Karpas-422 (cell line): ENCODE measurements at places on chromosomes 2 and 18.

DNA sequence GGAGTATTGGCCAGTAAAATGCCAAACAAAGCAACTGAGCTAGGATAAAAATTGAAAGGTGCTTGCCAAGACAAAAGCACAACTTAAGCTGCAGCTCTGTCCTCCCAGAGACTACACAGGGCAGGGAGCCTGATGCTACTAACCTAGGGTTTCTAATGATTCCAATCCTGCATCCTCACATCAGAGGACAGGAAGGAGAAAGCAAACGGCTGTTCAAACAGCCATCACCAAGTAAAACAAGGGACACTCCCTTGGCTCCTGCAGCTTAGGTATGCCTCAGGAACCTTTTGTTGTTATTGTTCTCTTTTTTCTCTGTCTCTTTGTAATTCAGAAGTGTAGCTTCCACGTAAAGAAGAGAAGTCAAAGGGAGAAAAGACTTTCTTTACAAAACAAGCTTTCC lies 99.5 kb downstream of the TCF4 start:
- H3K27ac ChIP-seq, result peak overlapping the region; percentile 85
- no peaks in the 10 kb centered on the region for H3K27me3 ChIP-seq
- H3K36me3 ChIP-seq, result no peaks in the 10 kb centered on the region
- H3K4me1 ChIP-seq, result peaks cover 90% of the 10 kb centered on the region

- H3K27me3 ChIP-seq, result no peaks in the 10 kb centered on the region
- DNase-seq, result no peak
- no peaks in the 10 kb centered on the region for H3K36me3 ChIP-seq
- H3K4me1 ChIP-seq, result peaks cover 9% of the 10 kb centered on the region
- no peak overlapping the region for H3K4me3 ChIP-seq
Measured at GRCh38 chr2:28648671-28649395, 102.8 kb upstream of the PPP1CB start.

DNA sequence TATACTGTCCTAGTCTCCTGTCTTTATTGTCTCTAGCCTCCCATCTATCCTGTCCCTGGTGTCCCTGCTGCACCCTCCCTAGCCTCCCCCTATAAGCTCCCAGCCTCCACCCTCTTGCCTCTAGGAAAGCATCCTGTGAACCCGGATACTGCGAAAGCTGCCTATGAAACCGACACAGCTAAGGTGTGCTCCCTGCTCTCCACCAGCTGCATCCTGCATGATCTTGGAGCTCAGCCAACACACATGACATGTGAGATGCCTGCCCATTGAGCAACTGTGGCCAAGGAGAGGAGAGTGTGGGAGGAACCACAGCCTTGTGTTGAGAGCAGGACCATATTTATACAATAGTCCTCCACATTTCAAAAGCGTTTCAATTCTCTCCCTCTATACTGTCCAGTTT lies 187.1 kb downstream of the ZBTB7C start:
- H3K27me3 ChIP-seq, result no peaks in the 10 kb centered on the region
- H3K4me1 ChIP-seq, result peaks cover 14% of the 10 kb centered on the region
- peak; percentile 53 for DNase-seq
- H3K27ac ChIP-seq, result no peak overlapping the region
- H3K4me3 ChIP-seq, result no peak overlapping the region

- DNase-seq, result no peak
- no peak overlapping the region for H3K4me3 ChIP-seq
- no peaks in the 10 kb centered on the region for H3K36me3 ChIP-seq
- H3K4me1 ChIP-seq, result peaks cover 9% of the 10 kb centered on the region
Measured at GRCh38 chr18:49055754-49056172, 105.0 kb upstream of the SMAD7 start.

DNA sequence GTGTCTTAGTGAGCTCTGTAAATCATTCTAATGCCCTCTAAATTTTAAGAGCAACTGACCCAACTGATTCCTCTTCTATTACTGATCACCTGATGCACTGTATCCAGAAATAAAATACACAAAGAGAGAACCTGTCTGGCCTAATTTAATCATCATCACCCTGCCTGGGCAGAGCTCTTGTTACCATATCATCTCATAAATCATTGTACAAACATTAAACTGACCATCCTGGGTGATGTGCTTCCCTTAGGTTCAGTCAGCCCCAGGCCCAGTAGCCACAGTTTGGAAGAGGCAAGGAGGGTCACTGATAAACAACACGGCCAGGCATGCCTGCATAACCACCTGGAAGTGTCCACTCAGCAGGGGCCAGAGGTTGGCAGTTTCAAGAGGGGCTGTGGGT lies 22.7 kb upstream of the ACMSD start:
- H3K27ac ChIP-seq, result no peak overlapping the region
- no peaks in the 10 kb centered on the region for H3K36me3 ChIP-seq
- no peaks in the 10 kb centered on the region for H3K27me3 ChIP-seq
- DNase-seq, result no peak
- no peaks in the 10 kb centered on the region for H3K4me1 ChIP-seq
- no peak overlapping the region for H3K4me3 ChIP-seq

- H3K4me1 ChIP-seq, result 0 out of 2 replicates have a peak, but pooled peaks cover 2% of the 10 kb centered on the region
- no peak overlapping the region for H3K27ac ChIP-seq
- no peak for DNase-seq
- no peak overlapping the region for H3K4me3 ChIP-seq
- H3K36me3 ChIP-seq, result peaks cover 42% of the 10 kb centered on the region
- H3K27me3 ChIP-seq, result no peaks in the 10 kb centered on the region
Measured at GRCh38 chr2:20027260-20027677, 14.8 kb upstream of the MATN3 start.

DNA sequence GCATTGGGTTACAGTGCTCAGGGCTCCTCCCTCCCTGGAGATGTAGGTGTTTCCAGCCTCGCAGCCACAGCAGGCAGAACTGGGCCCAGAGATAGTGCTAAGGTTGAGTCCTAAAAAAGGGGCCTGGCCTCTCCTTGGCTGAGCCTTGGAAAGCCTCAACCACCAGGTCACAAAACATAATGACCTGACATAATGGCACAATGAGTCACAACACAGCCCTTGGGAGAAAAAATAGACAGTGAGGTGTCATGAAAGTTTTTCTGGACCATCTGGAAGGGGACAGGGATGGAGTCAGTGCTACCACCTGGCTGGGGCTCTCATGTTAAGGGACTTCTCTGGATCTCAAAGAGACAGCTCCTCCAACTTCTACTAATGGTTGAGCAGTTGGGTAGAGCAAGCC lies 92.4 kb upstream of the LCLAT1 start:
- H3K27ac ChIP-seq, result no peak overlapping the region
- H3K36me3 ChIP-seq, result no peaks in the 10 kb centered on the region
- H3K4me3 ChIP-seq, result no peak overlapping the region
- DNase-seq, result no peak
- H3K27me3 ChIP-seq, result no peaks in the 10 kb centered on the region
- no peaks in the 10 kb centered on the region for H3K4me1 ChIP-seq

DNA sequence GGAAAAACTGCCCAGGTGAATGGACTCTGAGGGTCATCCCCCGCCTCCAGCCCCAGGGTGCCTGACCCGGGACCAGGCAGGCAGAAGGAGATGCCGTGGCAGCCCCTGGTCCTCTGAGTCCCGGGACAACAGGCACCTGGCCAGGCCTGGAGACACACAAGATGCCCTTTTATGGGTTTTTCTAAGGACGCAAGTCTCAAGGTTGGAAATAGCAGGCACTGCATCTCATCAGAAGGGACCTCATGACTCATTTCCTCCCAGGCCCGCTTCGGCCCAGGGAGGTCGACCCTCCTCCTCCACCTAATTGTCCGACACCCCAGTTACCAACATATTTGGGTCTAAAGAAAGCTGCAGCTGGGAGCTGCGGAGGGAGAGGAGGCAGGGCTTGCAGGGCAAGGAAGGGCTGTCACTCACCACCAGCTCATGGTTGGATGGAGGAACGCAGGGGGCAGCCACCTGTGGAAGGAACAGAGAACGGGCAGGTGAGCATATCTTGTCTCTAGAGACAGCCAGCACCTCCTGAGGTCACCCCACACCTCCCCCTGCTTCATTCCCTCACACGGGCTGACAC lies 82.9 kb downstream of the TNS1 start:
- no peaks in the 10 kb centered on the region for H3K36me3 ChIP-seq
- no peak for DNase-seq
- H3K27ac ChIP-seq, result no peak overlapping the region
- no peaks in the 10 kb centered on the region for H3K4me1 ChIP-seq
- H3K27me3 ChIP-seq, result no peaks in the 10 kb centered on the region
- H3K4me3 ChIP-seq, result no peak overlapping the region

DNA sequence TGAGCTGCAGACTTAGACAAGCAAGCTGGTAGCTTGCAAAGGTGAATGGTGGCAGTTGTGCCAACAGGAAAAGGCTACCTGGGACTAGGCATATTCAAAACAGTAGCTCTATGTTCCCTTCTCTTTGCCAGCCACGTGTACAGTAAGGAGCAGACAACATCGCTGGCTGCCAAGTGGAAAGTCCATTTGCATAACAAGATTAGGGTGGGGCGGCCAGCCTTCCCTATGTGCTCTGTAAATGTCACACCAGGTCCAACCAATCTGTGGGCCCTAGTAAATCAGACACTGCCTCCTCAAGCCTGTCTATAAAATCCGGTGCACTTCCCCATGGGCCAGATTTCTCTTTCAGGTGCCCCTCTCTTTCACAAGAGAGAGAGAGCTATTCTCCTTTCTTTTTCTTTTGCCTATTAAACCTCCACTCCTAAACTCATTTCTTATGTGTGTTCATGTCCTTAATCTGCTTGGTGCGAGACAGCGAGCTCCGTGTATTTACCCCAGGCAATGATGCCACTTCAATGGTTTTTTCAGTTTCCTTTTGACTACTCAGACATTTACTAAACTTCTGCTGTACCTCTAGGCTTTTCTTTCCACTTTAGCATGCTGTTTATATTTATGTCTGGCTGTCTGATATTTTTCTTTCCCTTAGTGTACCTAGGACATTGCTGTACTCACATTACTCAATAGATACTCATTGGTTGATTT lies 297.4 kb upstream of the GCFC2 start:
- no peak overlapping the region for H3K4me3 ChIP-seq
- H3K27me3 ChIP-seq, result no peaks in the 10 kb centered on the region
- H3K36me3 ChIP-seq, result no peaks in the 10 kb centered on the region
- H3K4me1 ChIP-seq, result no peaks in the 10 kb centered on the region

DNA sequence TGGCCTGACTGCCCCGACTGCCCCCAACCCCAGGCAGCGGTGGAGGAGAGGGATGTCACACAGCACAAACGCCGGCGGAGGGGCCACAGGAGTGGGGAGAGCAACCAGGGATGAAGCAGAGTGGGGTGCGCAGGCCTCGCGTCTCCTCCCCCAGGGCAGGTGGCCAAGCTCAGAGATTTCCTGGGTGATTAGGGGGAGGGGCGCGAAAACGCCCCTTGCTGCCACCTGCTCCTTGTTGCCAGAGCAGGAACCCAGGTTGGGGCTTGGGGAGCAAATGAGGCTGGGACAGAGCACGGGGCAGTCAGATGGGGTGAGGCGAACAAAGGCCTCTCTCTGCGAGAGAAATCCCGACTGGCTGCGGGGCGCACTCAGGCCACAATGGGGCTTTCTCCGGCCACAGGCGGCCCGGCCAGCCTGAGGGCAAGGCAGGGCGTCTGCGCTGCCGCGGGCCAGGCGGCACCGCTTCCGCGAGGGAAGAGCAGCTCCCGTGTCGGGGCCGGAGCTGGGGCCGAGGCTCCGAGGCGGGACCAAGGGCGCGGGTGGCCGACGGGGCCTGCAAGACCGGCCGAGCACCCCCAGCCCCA lies 11.5 kb downstream of the TEX44 start:
- peak overlapping the region; percentile 79 for H3K4me3 ChIP-seq
- peak overlapping the region; percentile 94 for H3K27ac ChIP-seq
- peak; percentile 82 for DNase-seq
- peaks cover 47% of the 10 kb centered on the region for H3K4me1 ChIP-seq

- H3K4me1 ChIP-seq, result no peaks in the 10 kb centered on the region
- H3K4me3 ChIP-seq, result no peak overlapping the region
- H3K36me3 ChIP-seq, result no peaks in the 10 kb centered on the region
Measured at GRCh38 chr2:14285812-14286211, 346.7 kb upstream of the LRATD1 start.

GRCh38 chr2:77796397-77796796 lies 274.2 kb upstream of the LRRTM4 start:
- no peaks in the 10 kb centered on the region for H3K4me1 ChIP-seq
- no peak for DNase-seq
- no peaks in the 10 kb centered on the region for H3K36me3 ChIP-seq
- no peak overlapping the region for H3K27ac ChIP-seq
- no peaks in the 10 kb centered on the region for H3K27me3 ChIP-seq

DNA sequence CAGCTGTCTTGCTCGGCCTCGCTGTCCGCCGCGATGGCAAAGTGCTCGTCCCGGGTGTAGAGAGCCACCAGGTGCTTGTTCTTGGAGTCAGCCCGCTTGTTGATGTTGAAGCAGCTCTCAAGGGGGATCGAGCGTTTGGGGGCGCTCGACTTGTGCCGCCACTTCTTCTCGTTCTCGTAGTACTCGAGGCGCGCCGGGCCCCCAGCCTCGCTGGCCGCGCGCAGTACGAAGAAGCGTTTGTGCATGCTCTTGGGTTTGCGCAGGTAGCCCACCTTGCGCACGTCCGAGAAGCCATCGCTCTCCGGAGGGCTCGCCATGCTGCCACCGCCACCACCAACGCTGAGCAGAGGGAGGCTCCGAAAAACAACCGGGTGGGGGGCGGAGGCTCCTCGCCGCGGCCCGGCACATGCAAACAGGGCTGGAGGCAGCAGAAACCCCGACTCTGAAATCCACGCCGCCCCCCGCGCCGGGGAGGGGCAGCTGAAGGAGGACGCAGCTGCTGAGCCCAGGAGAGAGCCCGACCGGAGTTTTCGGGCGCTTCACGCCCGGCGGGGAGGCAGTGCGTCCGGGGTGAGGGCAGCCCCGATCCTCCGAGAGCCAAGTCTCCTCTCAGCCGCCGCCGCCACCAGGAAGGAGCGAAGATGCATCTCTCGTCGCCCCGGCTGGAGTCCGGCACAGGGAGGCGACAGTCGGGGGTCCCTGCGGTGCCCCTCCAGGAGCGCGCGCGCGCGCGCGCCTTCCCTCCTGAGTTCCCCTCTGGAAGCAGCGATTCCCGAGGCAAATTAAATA lies 1.0 kb downstream of the IRS1 start:
- H3K27me3 ChIP-seq, result no peaks in the 10 kb centered on the region
- H3K36me3 ChIP-seq, result no peaks in the 10 kb centered on the region
- H3K27ac ChIP-seq, result no peak overlapping the region
- peaks cover 41% of the 10 kb centered on the region for H3K4me1 ChIP-seq
- peak overlapping the region; percentile 90 for H3K4me3 ChIP-seq

- H3K27me3 ChIP-seq, result no peaks in the 10 kb centered on the region
- DNase-seq, result no peak
Measured at GRCh38 chr2:5937321-5937720, 245.1 kb downstream of the SOX11 start.

- DNase-seq, result peak; percentile 97
- H3K36me3 ChIP-seq, result no peaks in the 10 kb centered on the region
- H3K4me3 ChIP-seq, result no peak overlapping the region
- no peaks in the 10 kb centered on the region for H3K27me3 ChIP-seq
- peaks cover 54% of the 10 kb centered on the region for H3K4me1 ChIP-seq
Measured at GRCh38 chr2:67840460-67841068, 222.2 kb downstream of the C1D start.

GRCh38 chr2:36659872-36660312 lies 36.6 kb upstream of the VIT start:
- H3K27me3 ChIP-seq, result no peaks in the 10 kb centered on the region
- no peaks in the 10 kb centered on the region for H3K36me3 ChIP-seq
- H3K4me1 ChIP-seq, result no peaks in the 10 kb centered on the region
- no peak overlapping the region for H3K4me3 ChIP-seq
- no peak overlapping the region for H3K27ac ChIP-seq
- DNase-seq, result no peak

- H3K36me3 ChIP-seq, result no peaks in the 10 kb centered on the region
- H3K27me3 ChIP-seq, result no peaks in the 10 kb centered on the region
- no peaks in the 10 kb centered on the region for H3K4me1 ChIP-seq
- no peak for DNase-seq
- no peak overlapping the region for H3K27ac ChIP-seq
Measured at GRCh38 chr2:79189465-79189864, 29.9 kb upstream of the REG3A start.

GRCh38 chr18:45106331-45106774 lies 425.7 kb downstream of the SETBP1 start:
- H3K27ac ChIP-seq, result peak overlapping the region; percentile 50
- no peak overlapping the region for H3K4me3 ChIP-seq
- H3K27me3 ChIP-seq, result no peaks in the 10 kb centered on the region
- no peaks in the 10 kb centered on the region for H3K36me3 ChIP-seq
- DNase-seq, result peak; percentile 42
- H3K4me1 ChIP-seq, result peaks cover 54% of the 10 kb centered on the region
